ENCODE measurements at places on chromosomes 1 and 21.

GRCh38 chr1:83931658-83932253 is 67.2 kb downstream of the TTLL7 start:
- DNase-seq, result peak; percentile 34

- no peak for DNase-seq
Measured at GRCh38 chr1:67213164-67213563, 46.9 kb downstream of the IL23R start.

- DNase-seq, result no peak
Measured at GRCh38 chr1:229716704-229717103, 90.7 kb downstream of the URB2 start.

DNA sequence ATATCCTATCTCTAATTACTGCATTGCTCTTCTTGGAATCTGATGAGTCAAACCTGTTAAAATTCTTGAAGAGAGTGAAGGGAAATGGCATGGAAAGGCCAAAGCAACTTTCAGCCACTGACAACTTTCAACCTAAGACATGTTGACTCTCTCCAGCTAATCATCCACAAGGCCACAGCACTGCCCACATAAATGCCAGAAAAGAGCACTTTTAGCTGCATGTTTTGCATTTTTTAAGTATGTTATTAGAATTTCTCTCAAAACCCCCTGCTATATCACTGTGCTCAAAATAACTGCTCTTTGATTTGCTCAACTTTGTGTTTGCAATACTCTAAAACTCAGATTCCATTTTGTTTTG is 352.5 kb downstream of the ADGRL2 start:
- DNase-seq, result peak; percentile 77

- no peak for DNase-seq
Measured at GRCh38 chr1:87136607-87137341, 191.9 kb upstream of the LMO4 start.

GRCh38 chr1:55061706-55062321 is 22.5 kb downstream of the PCSK9 start:
- DNase-seq, result no peak

GRCh38 chr1:111571239-111571638 is 48.4 kb upstream of the RAP1A start:
- DNase-seq, result no peak

GRCh38 chr1:94804442-94804837 is 15.7 kb upstream of the SLC44A3 start:
- DNase-seq, result no peak

GRCh38 chr1:5936126-5936525 is 56.1 kb downstream of the NPHP4 start:
- DNase-seq, result no peak

DNA sequence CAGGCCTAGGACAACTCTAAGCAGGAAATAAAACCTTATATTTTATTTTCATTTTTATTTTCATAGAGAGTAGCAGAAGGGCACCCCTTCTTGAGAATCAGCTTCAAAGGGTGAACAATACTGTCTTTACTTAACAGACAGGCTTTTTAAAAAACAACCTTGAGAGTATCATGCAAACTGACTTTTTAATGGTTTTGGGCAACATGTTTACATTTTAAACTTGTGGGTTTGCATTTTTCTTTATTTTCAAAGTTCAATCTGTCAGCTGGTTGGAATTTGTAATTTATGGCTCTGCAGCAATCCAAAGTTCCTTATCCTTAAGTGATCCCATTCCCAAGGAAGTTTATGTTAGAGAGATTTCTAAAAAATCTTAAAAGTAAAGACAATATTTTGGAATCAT is 392.3 kb upstream of the ADAMTS5 start:
- DNase-seq, result peak; percentile 59

GRCh38 chr1:225871359-225872074 is 10.7 kb downstream of the TMEM63A start:
- DNase-seq, result no peak

DNA sequence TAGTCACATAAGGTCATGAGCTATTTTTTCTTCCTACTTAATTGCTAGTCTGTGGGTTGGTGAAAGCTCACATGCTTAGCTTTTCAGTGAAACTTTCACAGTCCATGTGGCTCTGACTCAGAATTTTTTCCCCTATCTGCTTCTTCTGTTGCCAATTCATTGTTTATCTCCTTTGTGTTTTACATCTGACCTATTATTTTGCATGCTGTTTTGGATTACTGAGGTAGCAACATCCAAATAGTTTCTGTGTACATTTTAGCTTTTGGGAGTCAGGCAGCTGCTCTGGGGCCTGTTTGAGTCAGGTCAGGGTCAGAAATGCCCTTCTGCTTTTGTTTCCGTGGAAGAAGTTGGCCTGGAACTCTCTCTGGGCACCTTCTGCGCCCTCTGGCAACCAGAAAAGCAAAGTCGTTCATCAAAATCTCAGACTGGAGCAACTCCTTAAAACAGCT is 40.0 kb downstream of the ROR1 start:
- DNase-seq, result peak; percentile 86

DNA sequence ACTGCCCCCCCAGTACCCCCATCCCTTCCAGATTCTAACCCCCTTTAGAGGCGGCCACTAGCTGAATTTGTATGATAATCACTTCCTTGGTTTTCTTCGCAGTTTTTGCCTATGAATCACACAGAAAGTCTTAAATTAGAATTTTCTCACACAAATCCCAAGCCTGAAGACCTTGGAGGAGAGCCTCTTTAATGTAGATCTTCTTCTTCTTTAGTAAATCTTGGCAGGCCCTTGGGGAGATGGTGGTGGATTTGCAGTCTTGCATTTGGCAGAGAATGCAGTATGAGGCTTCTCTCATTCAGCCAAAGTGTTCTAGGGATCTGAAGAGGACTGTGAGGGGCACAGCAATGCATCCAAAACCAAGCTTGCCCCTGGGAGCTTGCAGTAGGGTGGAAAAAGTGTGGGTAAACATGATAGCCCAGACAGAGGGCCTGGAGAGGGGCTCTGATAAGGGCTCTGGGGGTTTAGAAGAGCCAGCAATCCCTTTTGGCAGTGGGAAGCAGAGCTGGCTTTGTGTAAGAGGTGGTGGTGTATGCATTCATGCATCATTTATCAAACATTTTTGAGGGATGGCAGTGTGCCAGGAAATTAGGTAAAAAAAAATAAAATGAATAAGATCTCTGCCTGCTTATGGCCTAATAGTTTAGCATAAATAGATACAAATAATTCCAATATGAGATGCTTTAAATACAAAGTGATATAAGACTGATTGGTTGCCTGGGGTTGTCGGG is 7.7 kb upstream of the CDC42 start:
- DNase-seq, result peak; percentile 73

- no peak for DNase-seq
Measured at GRCh38 chr1:14603645-14604044, 5.2 kb downstream of the KAZN start.

DNA sequence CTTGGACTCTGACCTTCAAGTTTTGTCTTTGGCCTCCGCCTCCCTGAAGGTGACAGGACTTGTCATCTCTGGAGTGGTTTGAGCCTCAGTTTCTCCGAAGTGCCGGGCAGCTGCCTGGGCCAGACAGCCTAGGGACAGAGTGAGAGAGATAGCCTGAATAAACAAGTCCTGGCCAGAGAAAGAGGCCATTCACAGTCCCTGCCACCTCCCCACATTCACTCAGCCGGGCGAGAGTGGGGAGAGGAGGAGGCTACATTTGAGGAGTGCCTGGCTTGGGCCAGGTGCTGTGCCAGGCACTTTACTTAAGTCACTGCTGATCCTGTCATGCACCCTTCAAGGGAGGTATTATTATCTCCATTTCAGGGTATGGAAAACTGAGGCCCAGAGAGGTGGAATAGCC is 3.5 kb downstream of the EXTL1 start:
- DNase-seq, result no peak

GRCh38 chr21:26070822-26071425 is 99.6 kb downstream of the APP start:
- peak; percentile 97 for DNase-seq

DNA sequence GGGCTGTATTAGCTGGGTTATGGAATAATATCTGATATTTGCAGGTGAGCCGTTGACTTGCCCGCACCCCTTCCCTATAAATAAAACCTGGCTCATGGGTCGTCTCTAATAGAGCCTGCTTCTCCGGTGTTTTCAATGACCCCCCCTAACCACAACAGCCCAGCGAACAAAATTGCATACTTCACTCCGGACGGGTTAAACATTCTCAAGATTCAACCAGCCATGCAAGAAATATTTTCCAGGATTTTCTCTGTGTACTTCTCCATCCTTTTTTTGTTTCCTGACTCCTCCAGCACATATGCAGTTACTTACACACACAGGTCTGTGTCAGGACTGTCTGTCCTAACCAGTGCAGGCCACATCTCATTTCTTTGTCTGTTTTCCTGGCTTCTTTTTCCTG is 267.7 kb downstream of the ZNF648 start:
- DNase-seq, result no peak

DNA sequence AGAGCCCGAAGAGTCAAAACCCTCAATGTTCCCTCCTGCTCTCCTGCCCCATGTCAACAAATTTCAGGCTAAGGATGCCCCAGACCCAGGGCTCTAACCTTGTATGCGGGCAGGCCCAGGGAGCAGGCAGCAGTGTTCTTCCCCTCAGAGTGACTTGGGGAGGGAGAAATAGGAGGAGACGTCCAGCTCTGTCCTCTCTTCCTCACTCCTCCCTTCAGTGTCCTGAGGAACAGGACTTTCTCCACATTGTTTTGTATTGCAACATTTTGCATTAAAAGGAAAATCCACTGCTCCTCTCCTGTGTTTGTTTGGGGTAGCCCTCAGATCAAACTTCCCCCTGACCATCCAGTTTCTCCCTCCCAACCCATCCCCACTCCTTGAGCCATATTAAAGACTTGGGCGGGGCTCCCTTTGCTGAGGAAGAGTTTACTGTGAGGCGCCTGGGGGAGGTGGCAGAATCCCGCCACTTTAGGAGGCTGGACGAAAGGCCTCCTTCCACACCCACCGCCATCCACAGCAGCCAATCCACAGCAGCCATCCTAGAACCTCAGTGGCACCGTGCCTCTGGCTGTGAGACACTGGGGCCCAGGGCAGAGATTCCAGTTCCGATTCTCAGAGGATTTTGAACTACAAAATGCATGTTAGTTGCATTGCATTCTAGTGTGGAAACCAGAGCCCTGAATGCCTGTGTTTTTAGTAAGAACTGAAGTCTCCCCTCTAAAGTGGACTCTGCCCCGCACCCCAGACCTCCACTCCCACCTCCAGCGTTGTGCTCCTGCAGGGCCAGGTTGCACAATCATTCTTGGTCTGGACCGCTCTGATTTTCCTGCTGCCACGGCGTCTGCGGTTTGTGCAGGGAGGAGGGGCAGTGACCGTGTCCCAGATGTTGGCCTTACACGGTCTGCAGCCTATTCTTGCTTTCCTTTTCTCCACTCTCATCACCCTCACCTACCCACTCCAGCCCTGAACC is 3.0 kb downstream of the OLFML3 start:
- DNase-seq, result peak; percentile 85

DNA sequence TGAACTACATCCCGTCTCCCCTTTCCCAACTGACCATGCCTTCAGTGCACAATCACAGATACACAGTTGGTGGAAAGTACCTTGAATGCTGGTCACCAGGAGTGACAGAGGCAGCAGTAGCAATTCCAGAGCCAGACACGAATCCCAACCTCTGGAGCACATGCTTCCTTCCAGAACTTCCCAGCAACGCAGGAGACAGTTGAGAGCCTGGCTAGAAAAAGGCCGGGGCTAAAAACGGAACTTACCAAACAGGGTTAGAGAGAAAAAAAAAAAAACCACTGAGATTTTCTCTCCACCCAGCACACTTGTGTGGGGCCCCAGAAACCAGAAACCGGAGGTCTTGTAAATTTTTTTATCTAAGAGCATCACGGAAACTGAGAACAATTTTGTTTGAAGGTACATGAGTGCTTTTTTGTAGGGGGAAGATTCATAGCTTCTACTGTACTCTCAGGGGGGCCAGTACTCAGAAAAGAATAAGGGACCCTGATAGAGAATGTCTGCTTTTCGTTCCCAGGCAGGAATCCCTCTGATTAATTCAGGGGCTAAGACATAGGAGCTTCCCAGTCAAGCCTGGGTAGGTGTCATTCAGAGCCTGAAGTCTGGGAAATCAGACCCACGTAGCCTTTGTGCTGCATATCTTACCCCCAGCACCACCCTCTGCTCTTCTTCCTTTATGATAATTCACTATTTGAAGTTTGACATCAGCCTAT is at the start of gene CD48:
Gene CD48 (minus strand): TSS at position 221 of the 710 bp plus-strand sequence. CDS start 59 bp downstream, at position 162.
- no peak for DNase-seq

- DNase-seq, result no peak
Measured at GRCh38 chr1:108142773-108143394, 57.3 kb downstream of the SLC25A24 start.

- peak; percentile 71 for DNase-seq
Measured at GRCh38 chr1:150995896-150996295, 10.8 kb downstream of the MINDY1 start.

DNA sequence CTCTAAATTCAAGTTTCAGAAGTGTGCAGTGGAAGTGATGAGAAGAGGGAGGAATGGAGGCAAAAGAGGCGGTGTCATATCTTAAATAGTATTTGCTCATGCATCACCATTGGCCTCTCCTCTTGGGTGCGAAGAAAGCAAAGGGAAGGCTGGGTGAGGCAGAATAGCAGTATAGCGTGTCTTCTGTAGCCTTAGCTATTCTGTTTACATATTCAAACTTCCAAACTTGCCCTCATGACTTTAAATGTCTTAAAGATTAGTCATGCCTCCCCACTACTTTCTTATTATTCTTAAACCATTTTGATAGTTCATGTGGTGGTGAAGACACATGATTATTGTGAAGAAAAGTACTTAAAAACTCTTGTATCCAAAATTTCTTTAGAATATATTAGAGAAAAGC is 104.6 kb upstream of the TENT5C start:
- DNase-seq, result peak; percentile 57

DNA sequence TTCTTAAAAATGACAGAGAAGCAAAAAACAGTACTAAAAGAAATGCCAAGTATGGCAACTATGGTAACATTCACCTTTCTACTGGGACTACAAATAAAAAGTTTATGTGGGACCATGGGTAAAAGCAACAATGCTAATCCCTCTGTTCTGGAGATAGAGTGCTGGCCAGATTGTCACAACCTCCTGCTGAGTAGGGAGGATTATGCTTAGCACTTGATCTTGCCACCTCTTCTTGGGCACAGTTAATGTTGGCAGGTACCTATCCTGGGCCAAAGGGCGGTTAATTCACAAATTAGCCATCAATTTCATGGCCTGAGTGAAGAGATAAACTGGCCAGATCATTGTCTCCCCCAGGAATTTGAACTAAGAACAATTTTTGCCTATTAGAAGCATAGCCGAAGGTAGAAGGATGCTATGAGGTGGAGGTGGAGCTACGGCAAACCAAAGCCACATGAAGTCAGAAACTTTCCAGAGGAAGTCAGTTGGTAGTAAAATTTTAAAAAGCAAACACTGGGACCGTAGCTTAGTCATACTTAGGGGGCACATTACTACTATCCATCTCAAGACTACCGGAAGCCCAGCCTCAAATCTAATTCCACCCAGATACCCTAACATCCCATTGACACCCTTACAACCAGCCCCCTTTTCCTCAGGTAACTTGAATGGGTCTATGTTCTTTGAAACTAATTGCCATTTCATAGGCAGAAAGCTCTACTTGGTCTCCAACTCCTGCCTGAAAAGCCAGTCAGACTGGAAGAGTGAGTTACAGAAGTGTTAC is 2.7 kb downstream of the SCYL3 start:
- DNase-seq, result no peak

- DNase-seq, result no peak
Measured at GRCh38 chr21:37074546-37074945, 1.5 kb downstream of the TTC3 start.

Data from fibroblast of gingiva (primary cell).